ENCODE measurements at places on chromosomes 2 and 18. TPM values are rescaled to one million over a fixed set of nuclear protein-coding genes. Genes with fewer than 3 reads are reported as not detected.

SNORC gene
- 4.7 TPM for total RNA-seq

FOXD4L1 gene
- 0.21 TPM for total RNA-seq

AQP12A gene
- not detected for total RNA-seq

MARCHF4 gene
- not detected for total RNA-seq

RSAD2 gene
- 5.2 TPM for total RNA-seq

STARD6 gene
- total RNA-seq: not detected

ITGA4 gene
- 210 TPM for total RNA-seq

FHL2 gene
- total RNA-seq: not detected

UPP2 gene
- total RNA-seq: not detected

B3GNT7 gene
- total RNA-seq: 0.68 TPM

RFTN2 gene
- total RNA-seq: 0.22 TPM

RNF149 gene
- total RNA-seq: 114 TPM

- no peak for DNase-seq
Measured at GRCh38 chr2:235384624-235385023, 109.2 kb upstream of the AGAP1 start.

DNA sequence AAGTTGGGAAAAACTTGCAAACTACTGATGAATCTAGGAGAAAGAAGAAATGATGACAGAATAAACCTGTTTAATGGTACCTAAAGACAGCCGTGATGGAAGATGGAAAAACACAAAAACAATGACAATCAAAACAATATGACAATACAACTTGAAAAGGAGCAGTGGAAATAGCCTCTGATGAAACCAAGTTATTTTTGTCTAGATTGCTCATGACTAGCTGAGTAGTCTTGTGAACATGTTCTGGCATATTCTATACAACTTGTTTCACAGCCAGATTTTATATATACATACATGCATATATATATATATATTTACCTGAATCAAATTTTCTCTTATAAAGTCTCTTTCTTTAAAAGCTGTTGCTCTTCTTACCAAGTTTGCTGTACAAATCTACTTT is 439.1 kb downstream of the TGIF1 start:
- DNase-seq: no peak

DNA sequence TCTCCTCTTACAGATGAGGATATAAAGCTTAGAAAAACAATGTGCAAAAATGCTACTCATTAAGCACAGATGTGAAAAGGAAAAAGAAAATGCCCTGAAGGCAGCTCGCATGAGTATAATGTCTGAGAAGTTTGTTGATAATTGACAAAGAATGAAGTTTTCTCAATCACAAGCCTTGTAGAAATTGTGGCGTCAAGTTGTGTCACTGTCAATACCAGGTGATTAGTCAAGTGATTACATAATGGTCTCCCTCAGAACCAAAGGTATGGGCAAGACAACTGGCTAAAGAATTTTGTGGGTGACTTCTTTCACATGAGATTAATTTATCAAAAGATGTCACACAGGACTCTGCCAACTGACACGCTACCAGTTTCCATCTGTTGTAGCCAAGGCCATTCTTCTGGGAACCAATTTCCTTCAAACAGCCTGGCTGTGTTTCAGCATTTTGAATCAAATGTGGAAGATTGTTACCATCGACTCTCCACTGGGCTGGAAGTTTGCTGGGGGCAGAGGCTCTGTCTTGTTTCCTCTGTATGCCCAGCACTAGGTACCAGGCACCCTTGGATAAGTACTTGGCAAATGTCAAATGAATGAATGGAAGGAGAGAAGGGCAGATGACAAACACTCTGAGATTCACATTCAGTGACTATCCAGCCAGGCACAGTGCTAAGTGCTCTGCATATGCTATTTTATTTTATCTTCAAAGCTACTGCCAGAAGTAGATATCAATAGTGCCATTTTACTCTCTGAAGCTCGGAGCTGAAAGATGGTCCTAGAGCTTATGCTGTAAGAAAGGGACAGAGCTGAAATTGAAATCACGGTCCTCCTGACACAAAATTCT is 5.9 kb upstream of the FN1 start:
- DNase-seq: no peak

DNA sequence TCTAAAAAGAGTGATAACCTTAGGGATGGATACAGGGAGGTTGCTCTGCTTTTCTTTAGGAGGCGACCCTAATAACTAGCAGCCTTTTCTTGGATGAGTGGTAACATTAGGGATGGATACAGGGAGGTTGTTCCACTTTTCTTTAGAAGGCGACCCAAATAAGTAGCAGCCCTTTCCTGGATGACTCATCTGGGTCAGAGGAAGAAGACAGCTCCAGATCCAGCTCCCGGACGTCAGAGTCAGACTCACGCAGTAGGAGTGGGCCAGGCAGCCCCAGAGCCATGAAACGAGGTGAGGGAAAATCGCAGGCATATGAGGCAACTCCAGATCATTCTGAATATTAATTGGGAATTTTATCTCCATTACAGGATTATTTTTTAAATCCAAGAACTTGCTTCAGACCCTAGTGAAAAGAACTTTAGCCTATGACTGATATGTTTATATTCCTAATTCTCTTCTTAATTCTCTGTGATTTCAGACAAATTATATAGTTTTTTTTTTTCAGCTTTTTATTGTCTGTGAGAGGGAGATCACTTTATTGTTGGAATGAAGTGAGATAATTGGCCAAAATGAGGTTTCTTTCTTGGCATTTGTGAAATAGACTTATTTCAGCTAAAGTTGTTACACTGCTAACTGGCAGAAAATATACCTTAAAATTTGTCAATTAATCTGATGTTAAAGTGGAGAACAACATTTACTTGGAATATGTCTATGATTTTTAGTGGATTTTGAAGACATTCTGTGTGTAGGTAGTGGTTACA is 31.2 kb upstream of the C1GALT1C1L start:
- DNase-seq: no peak

- no peak for DNase-seq
Measured at GRCh38 chr2:134932864-134933526, 14.4 kb downstream of the CCNT2 start.

- DNase-seq: no peak
Measured at GRCh38 chr18:26002375-26002910, 88.0 kb downstream of the SS18 start.

GRCh38 chr2:146986161-146986560 is 858.7 kb upstream of the ACVR2A start:
- no peak for DNase-seq

DNA sequence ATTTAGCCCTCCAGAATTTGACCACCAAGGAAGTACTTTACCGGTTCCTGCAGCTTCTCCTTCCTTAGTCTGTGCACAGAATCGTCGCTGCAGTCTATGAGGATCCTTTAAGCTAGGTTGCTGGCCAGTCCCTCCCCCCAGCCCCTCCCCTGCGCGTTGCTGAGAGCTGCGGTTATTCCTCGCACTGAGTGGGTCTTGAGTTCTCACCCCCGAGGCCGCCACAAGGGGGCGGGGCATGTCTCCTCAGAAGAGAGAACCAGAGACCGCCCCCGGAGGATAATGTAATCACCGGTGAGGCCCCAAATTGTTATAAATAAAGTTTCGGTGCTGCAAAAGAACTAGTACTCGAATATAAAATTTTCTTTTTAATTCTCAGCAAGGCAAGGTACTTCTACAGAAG is 1184.9 kb upstream of the CDH2 start:
- DNase-seq: no peak

GRCh38 chr18:21450913-21451312 is 149.6 kb downstream of the ESCO1 start:
- DNase-seq: no peak

DNA sequence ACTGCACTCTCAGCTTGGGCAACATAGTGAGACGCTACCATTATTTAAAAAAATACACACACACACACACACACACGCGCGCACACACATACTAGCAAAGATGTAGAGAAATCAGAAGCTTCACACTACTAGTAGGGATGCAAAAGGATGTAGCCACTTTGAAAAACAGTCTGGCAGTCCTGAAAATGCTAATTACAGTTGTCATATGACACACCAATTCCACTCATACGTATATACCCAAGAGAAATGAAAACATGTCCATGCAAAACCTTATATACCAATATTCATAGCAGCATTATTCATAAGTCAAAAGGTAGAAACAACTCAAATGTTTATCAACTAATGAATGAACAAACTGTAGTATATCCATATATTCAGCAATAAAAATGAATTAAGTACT is 90.3 kb downstream of the SLC25A12 start:
- no peak for DNase-seq

- no peak for DNase-seq
Measured at GRCh38 chr2:135743860-135744259, 2.2 kb downstream of the UBXN4 start.

DNA sequence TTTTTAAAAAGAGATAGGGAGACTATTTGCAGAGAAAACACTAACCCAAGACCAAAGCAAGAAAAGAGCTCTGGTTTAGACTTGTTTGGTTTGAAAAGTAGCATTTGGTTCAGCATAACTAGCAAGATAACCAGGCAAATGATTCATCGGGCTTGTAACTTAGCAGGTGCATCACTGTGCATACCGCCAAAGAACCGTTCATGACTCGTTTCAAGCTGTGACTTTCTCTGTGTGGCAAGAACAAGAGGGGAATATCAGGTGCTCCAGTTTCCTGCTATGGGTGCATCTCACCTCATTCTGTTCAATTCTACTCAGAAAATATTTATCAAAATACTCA is 244.9 kb downstream of the ETAA1 start:
- DNase-seq: no peak

DNA sequence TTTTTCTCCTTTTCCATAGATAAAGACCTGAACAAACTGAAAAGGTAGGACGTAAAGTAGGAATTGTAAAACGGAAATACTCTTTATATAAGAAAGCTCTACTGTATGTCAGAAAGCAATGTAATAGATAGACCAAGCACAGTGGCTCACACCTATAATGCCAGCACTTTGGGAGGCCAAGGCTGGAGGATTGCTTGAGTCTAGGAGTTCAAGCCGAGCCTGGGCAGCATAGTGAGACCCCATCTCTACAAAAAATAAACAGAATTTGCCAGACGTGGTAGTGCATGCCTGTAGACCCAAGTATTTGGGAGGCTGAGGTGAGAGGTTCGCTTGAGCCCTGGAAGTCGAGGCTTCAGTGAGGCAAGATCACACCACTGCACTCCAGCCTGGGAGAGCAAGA is 7.6 kb downstream of the ZNF397 start:
- DNase-seq: no peak

DNA sequence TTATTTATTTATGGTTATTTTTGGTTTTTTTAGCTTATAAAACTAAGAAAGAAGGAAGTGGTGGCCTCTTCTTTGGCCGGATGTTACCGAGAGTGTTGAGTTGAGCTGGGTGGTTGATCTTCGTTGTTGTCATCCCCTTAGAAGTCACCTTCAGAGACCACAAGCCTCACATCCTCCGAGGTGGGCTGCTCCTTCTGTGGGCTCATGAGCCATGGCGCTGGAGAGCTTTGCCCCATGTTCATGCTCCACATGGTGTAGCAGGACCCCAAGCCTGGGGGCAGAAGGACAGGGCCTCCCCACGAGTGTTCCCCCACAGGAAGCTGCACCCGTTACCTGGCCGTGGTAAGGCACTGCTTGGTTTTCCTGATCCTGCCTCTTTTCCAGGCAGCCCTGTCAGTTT is 23.4 kb downstream of the SNTG2 start:
- peak; percentile 78 for DNase-seq

- no peak for DNase-seq
Measured at GRCh38 chr2:133848111-133848649, 279.9 kb upstream of the NCKAP5 start.

DNA sequence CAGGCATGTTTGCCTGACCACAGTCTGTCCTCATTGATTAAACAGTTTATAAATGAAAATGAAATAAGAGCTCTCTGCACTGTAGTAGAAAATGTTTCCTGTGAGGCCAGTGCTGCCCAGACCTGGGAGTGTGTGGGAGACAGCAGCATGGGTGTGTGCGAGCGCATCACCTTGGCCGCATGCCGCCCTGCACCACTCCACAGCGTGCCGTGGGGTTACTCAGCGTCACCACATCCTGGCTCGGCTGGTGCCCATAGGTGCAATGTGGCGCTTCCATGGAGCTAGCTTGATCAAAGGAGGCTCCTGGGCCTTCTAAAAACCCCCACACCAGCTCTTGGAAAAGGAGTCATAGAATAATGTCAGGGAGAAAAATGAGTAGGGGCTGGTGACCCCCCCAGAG is 76.0 kb upstream of the EPC2 start:
- DNase-seq: no peak

GRCh38 chr18:45617284-45617683 is 2.0 kb downstream of the SLC14A2 start:
- no peak for DNase-seq

DNA sequence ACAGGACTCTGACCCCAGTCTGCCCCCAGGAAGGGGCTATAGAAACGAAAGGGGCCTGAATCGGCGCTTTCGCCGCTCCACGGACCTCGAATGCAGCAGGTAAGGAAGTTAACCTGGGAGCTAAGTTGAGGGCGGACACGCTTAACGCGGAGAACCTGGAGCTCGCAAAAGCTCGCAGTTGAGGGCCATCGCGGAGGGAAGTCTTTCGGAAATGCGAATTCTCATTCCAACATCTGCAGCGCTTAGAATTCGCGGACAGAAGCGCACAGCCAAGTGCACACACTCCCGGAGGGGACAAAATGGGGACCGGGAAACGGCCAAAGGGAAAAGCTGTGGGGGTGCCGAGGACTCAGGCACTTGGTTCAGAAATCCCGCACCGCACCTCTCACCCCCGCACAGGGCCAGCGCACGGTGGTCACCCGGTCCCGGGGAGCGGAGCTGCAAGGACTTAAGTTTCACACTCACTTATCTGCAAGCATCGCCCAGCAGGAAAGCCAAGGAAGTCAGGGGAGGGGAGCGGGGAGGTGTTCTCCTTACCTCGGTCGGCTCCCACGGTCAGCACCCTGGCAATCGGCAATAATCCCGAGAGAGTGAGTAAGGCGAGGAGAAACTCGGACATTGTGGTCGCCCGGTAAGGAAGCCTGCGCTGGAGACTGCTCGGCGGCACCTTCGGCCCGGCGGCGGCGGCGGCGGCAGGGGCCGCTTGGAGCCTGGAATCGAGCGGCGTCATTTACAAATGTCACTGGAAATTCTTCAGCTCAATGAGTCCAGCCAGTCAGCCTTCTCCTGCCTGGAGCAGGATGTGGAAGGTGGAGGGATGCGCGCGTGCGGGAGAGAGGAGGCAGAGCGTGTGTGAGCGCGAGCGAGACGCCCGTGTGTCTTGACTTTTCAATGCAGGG is 456 bp downstream of the LRP1B start:
- no peak for DNase-seq

GRCh38 chr18:58284699-58285448 is 240.8 kb downstream of the NEDD4L start:
- DNase-seq: no peak

GRCh38 chr2:66466433-66466832 is 31.5 kb downstream of the MEIS1 start:
- no peak for DNase-seq
